ENCODE measurements at places on chromosomes 2 and 18.

- no peak for DNase-seq
Observed at GRCh38 chr2:129768036-129768386, 211.5 kb upstream of the RAB6C start.

DNA sequence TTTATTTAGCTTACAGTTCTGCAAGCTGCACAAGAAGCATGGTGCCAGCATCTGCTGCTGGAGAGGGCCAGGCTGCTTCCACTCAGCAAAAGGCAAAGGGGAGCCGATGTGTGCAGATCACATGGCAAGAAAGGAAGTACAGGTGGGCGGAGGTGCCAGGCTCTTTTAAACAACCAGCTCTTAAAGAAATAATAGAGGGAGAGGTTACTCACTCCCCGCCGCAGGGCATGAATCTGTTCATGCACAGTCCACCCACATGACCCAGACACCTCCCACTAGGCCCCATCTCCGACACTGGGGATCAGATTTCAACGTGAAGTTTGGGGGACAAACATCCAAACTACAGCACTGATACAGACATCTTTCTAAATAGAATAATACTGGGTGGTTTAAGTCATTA is 105.8 kb downstream of the MTCL1 start:
- DNase-seq = no peak

- no peak for DNase-seq
Observed at GRCh38 chr2:68237404-68237803, 14.9 kb downstream of the PPP3R1 start.

- no peak for DNase-seq
Observed at GRCh38 chr18:42640160-42640559, 475.3 kb downstream of the RIT2 start.

DNA sequence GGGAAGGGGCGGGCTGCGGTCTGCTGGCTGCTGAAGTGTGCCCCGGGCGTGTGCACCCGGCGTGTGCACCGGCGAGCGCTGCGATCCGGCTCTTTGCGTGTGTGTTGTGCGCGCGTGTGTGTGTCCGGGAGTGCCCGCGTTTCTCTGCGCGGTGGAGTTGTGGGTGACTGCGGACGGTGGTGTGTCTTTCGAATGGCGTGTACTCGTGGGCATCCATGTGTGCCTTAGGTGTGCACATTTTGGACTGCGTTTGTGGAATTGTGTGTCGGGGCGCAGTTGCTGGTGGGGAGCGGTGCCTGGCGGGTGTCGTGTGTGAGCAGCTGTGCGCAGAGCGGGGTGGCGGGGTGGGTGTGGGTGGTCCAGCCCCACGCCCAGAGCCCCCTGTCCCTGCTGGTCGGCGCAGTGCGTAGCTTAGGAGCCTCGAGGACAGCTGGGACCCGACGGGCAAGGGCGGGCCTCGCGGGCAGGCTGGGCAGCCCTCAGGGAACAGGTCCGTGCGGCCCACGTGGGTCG is 533 bp downstream of the HPCAL1 start:
- DNase-seq = peak; percentile 30

GRCh38 chr2:84989422-84989821 is 18.5 kb downstream of the KCMF1 start:
- DNase-seq = no peak

GRCh38 chr2:128385365-128385764 is 66.7 kb upstream of the HS6ST1 start:
- no peak for DNase-seq

GRCh38 chr2:13137679-13138078 is 420.9 kb downstream of the TRIB2 start:
- no peak for DNase-seq

GRCh38 chr2:147639891-147640290 is 204.9 kb upstream of the ACVR2A start:
- DNase-seq = no peak

- DNase-seq = no peak
Observed at GRCh38 chr2:200314976-200315567, 8.6 kb downstream of the SPATS2L start.

Data from BE2C (cell line).